NCI-H748 treated with DMSO at 0.1 percent for 48 hours (cell line): ENCODE measurements at places on chromosomes 2 and 18.

- DNase-seq, result no peak
These were observed 42.7 kb downstream of the ODC1 start for GRCh38 chr2:10405448-10405847.

GRCh38 chr18:23998820-23999219 is 15.7 kb upstream of the TTC39C start:
- peak; percentile 99 for DNase-seq

GRCh38 chr18:58501066-58501896 is 127.6 kb downstream of the ALPK2 start:
- DNase-seq, result no peak

GRCh38 chr2:30923623-30924022 is 116.4 kb upstream of the CAPN13 start:
- no peak for DNase-seq

DNA sequence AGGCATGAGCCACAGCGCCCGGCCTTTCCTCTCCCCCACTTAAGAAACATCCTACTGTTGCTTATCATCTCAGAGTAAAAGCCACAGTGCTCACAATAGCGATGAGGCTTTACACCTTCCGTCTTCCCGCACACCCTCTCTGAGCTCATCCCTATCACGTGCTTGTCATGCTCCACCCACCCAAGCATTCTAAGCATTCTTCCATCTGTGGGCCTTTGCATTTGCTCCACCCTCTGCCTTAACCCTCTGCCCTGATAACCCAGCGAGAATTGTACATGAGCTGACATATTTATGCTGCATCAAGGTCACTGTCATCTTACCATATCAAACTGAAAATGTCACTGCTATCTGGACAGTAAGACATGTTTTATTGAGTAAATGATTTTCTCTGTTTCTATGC is 22.6 kb downstream of the FOXI3 start:
- DNase-seq, result no peak

GRCh38 chr2:3253913-3254441 is 123.6 kb downstream of the EIPR1 start:
- no peak for DNase-seq

GRCh38 chr2:119174216-119174992 is 15.9 kb upstream of the C1QL2 start:
- DNase-seq, result peak; percentile 18

GRCh38 chr2:96523659-96524481 is 12.7 kb upstream of the ARID5A start:
- DNase-seq, result no peak

DNA sequence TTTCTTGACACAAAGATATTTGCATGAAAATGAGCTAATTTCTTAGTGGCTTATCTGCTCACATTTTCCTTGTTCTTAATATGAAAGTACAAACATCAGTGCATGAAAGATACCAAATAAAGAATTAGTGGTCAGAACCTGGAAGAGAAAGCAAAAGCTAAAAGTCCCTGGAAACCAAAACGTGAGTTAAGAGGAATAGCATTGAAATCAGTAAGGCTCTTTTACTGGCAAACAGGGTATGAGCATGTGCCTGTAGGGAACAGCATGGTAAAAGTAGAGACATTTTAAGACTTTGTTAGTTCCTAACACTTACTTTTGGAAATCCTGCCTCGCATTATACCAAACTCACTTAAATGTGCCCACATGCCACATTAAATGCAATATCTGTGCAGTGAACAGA is 31.9 kb upstream of the CWC22 start:
- no peak for DNase-seq

DNA sequence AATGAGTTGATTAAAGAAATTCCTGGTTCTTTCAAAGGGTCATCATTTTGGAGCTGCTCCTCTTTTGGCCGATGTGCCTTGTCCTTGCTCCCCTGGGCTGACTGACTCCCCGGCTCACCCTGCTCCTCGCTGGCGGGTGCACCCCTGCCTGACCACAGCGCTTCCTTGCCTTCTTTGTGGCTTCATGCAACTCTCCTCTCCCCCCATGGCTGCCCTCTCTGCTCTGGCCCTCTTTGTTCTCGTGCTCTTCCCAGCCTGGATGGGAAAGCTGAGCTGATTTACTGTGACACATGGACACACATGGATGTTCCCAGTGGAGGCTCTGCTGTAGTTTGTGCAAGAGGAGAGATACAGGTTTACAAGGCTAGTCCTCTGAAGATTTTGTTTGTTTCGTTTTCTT is 234.6 kb downstream of the HAUS1 start:
- DNase-seq, result no peak

DNA sequence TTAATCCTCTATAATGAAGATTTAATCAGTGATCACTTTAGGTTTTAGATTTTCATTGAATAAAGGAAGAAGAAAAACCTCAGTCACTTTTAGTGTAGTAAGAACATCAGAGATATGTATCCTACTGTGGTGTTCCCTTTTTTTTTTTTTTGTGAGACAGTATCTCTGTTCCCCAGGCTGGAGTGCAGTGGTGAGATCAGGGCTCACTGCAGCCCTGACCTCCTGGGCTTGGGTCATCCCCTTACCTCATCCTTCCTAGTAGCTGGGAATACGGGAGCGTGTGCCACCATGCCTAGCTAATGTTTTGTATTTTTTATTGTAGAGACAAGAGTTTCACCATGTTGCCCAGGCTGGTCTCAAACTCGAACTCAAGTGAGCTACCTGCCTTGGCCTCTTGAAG is 5.1 kb downstream of the SLC39A10 start:
- no peak for DNase-seq

DNA sequence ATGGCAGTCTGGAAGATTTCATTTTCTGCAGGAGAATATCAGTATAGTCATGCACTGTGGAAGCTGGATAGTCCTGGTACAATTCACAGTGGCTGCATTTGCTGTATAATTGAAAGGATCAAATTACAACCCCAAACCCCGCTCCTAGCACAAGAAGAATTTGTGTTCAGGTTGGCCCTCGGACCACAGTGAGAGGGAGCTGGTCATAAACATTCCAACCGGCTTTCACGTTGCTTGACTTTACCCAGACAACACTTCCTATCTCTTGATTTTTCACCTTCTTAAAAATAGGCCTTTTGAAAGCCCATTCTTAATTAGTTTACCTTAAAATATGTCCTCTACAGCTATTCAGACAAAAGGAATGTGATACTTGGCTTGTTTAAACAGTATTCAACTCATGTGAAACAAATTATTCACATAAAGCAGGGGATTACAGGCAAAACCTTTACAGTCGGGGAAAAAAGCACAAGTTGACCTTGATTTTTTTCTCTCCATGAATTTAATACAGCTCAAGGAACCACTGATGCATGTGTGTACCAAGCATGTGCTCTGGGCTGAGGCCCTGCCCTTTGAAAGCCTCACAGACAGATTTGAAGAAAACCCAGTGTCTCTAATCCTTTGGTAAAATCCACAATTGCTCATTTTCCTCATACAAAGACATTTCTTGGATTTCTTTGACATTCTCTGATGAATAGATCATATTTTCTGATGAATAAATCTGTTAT is 143.0 kb upstream of the SOX11 start:
- peak; percentile 22 for DNase-seq

- no peak for DNase-seq
These were observed 404.4 kb upstream of the MEIS1 start for GRCh38 chr2:66030553-66030952.

GRCh38 chr2:106866641-106867040 is 19.3 kb downstream of the ST6GAL2 start:
- no peak for DNase-seq

- DNase-seq, result peak; percentile 49
These were observed 153.2 kb upstream of the ETAA1 start for GRCh38 chr2:67243919-67244318.

GRCh38 chr2:226791056-226791486 is 8.5 kb downstream of the IRS1 start:
- peak; percentile 57 for DNase-seq

GRCh38 chr2:140472676-140473075 is 1658.1 kb downstream of the LRP1B start:
- no peak for DNase-seq

GRCh38 chr2:176242276-176242675 is 27.0 kb upstream of the MTX2 start:
- no peak for DNase-seq

DNA sequence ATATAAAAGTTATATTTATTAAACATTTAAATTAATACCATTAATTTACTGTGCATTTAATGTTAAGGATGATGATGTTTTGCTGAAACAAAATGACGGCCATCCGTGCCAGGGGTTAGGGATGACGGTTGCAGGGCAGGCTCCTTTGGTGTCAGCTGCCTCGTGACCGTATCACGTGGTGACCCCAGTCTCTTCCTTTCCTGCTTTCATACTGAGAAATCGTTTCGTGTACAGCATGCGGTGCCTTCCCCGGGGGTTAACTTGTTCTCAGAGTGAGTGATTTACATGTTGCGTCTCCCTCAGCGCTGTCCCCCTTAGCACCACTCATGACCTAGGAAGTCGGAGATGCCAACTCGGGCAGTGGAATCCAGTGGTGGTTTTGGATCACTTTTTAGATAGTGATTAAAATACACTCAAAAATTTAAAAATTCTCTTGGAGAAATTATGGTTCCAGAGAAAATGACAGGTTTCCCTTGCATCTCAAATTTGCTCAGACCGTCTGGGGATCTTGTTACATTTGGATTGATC is 290.8 kb downstream of the GBX2 start:
- DNase-seq, result no peak

GRCh38 chr2:237403024-237403882 is 10.7 kb downstream of the COL6A3 start:
- no peak for DNase-seq

DNA sequence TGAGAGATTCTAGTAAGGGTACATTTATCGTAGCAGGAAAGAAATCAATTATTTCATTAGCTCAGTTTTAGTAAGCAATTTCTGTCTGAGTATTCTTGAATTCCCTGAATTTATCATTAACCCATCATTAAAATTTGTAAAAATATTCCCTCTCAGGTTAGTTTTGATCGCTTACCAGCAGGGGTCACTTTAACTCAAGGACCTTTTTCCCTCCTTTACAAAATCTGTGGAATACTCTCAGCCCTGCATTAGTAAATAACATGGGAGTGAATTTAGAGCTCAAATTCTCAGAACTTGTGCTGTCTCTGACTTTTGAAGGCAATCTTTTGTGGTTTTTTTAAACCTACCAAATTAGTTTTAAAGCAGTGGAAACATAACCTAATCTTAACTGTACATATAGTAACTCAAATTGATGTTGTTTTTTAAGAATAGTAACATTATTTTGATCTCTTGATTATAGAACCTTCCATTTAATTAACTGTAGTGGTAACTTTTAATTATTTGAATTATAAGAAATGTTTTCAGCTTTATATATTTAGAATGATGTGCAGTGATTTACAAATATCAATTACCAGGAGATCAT is 97.2 kb downstream of the AGPS start:
- peak; percentile 15 for DNase-seq

DNA sequence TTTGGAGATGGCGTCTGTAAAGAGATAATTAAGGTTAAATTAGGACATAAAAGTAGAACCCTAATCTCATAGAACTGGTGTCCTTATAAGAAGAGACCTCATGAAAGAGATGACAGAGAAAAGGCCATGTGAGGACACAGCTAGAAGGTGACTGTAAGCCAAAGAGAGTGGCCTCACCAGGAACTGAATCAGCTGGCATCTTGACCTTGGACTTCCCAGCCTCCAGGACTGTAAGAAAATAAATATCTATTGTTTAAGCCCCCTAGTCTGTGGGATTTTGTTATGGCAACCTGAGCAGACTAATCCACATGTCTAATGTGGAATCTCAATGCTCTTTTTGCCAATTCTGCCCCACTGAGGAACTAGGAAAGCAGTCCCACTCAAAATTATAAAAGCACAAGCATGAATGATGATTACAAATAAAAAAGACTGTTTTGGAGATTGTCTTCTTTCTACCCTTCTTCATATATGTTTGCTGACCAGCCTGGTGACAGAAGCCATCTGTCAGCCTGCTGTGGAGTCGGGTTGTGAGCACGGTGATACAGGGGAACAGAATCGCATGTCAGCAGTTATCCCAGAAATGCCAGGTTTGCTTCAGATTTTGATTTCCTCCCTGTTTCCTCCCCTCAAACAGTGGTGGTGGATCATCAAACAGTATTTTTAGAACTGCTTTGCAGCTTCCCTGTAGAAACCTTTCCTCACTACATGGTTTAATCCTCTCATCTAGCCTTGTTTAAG is 54.2 kb downstream of the INPP4A start:
- no peak for DNase-seq

DNA sequence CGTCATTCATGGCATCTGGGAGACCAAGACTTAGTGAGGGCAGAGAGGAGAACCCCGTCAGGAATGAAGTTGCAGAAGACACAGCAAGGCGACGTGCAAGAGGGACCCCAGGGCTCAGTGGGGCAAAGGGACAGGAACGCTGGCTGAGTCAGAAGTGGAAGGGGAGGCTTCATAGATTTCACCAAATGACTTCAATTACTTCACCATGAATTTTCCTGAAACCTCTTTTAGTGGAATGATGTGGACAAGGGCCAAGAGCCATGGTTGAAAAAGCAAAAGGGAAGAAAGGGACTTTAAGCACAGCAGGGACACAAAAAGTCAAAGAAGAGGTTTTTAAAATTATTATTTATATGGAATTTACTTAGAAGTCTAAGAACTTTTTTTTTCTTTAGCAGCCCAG is 141.6 kb upstream of the PID1 start:
- DNase-seq, result no peak

DNA sequence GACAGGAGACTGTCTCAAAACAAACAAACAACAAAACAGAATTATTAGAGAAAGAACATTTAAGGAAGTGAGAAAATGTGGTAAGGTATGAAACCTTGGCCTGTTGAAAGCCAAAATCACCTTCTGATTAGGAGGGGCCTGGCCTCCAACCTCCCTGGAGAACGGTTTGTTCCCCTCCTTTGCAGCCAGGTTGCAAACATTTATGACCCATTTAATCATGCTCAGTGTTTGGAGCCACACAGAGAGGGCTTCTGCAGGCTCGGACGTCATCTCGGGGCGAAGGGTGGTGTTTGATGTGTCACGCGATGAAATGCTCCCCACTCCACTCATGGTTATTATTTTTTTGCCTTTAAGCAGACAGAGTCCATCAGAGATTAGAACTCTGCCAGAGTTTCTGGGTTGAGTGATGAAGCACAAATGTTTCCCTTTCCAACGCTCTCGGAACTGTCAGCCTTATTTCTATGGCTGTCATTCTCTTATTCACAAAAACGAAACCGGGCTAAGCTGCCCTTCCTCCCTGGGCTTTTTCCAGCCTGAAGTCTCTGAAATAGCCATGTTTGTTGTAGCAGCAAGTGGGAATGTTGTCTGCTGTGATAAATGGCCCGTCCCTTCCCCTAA is 33.6 kb upstream of the ROCK2 start:
- no peak for DNase-seq

DNA sequence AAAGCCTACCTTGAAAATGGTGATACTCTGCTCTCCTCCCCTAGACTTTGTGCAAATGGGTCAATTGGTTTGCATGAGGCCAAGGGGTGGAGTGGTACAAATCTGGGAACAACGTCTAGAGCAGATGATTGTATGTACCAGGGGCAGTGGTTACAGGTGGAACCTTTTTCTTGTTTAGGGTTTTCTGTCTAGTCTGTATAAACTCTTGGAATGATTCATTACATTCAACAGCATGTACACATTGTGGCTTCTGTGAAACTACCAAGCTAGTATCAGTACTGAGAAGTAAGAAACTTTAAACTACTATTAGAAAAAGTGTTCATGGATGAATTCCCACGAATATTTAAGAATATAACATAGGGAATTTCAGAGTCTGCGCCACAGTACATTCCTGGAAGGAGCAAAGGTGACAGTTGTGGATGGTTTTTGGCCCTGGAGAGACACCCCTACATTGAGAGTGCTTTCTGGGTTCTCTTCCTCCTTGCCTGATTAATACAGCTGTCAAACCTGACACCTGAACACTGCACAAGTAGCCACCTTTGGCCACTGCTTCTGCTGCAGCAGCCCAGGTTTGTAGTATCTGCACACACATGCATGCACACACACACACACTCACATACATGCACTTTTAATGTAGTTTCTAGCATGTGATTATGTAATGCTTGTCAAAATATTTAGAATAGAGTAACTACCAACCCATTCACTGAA is 30.0 kb downstream of the CFAP221 start:
- no peak for DNase-seq
